Activated CD8-positive, alpha-beta T cell treated with anti-CD3 and anti-CD28 coated beads, Interleukin-2, amount 10 ng/mL, durations not matched to agents 7 days and 5 days (primary cell): ENCODE measurements at places on chromosomes 16 and 17.

GRCh38 chr17:62802561-62803205, 5.4 kb downstream of the MARCHF10 start:
- DNase-seq = no peak

GRCh38 chr16:35628976-35629375, 2169.6 kb downstream of the TP53TG3F start:
- DNase-seq = no peak

GRCh38 chr17:68906638-68907037, 48.6 kb downstream of the ABCA8 start:
- no peak for DNase-seq

- DNase-seq = no peak
Measured at GRCh38 chr17:12277827-12278226, 257.1 kb downstream of the MAP2K4 start.

GRCh38 chr16:55078699-55079410, 148.2 kb downstream of the IRX5 start:
- no peak for DNase-seq

DNA sequence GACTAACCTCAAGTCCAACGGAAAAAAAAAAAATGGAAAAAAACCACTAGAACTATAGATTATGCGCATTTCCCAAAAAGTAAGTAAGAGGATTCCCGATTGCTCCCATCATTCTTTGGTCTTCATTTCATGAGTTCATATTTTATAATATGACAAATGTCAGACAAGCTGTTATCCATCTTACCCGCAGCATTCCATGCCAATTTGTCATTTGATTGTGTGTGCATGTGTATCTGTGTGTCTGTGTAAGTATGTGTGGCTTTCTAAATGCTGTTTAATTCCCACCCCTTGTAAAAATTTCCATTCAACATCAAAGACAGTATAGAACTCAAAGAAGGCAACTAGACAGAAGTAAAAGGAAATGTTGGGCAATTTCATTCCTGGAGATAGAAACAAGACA, 434.1 kb downstream of the CDH11 start:
- no peak for DNase-seq

GRCh38 chr16:11006656-11007055, 62.3 kb downstream of the CLEC16A start:
- no peak for DNase-seq

DNA sequence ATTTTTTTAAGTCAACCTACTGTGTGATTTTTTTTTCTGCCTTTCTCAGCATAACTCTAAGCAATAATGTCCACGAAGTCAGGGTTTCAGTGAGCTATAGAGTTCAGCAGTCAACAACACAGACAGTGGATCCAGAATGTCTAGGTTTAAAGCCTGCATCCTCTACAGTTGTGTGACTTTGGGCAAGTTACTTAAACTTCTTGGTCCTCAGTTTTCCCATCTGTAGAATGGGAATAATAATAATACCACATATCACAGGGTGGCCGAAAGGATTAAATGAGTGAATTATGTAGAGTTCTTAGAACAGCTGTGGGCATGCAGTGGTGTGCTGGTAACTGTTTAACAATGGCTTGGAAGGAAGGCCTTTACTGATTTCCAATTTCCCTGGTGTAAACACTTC, 38.8 kb upstream of the MEAK7 start:
- DNase-seq = no peak

- DNase-seq = no peak
Measured at GRCh38 chr17:14950216-14950615, 314.9 kb downstream of the PMP22 start.

GRCh38 chr16:69880640-69881133, 70.4 kb upstream of the CLEC18A start:
- DNase-seq = no peak

GRCh38 chr17:791829-792228, 9.7 kb downstream of the MRM3 start:
- no peak for DNase-seq

DNA sequence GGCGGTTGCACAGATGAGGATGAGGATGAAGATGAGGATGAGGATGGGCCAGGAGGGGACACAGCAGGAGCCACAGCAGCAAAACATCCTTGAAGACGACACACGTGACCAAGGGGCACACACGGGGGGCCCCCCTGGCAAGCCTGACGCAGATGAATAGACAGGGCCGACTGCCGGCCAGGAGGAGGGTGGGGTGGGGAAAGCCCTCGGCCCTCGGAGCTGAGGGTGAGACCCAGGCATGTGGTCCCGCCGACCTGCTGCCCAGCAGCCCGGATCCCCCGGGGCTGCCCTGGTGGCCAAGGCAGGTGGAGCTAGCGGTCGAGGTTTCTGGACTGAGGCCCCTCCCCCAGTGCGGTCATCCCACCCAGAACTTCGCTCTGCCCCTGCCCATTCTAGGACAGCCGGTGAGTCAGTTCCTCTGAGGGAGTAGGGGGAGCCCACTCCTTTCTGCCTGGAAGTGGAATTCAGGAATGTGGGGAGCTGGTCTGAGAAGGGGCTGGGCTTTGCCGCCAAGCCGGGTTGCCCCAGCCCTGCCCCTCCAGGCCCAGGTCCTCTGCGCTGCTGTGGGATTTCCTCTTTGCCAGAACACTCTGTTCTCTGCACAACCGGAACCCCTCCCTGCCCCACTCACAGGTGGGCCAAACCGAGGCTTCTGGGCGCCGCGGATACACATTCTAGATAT, 9.9 kb downstream of the CYGB start:
- DNase-seq = peak; percentile 65

DNA sequence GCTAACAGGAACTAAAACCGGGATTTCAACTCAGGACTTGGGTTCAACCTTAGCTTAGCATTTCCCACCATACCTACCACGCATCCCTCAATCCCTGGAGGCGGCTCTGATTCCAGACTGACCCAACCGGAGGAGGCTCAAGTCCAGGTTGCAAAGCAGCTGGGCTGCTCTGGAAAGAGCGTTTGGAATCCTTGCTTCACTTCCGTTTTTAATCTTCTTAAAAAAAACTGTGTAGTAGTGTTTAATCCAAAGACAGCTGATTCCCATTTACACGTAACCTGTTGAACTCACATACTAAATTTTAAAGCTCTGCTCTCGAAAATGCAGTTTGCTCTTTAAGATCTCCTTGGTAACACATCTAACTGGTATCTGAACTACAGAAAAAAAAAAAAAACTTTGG, 50.0 kb downstream of the NXN start:
- no peak for DNase-seq

DNA sequence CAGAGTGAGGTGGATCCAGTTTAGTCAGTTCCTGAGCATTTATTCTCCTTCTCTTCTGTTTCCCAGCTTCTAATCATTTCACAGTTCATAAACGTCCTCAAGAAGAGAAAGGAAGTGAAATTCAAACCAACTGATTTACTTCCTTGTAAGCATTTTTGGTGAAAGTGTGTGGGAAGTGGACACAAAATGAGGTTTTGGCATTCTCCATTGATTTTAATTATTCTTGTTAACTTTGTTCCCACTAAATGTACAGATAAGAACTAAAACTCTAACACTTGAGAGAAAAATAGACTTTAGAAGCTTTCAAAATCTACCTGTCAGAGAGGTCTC, 42.7 kb upstream of the CORO6 start:
- no peak for DNase-seq

DNA sequence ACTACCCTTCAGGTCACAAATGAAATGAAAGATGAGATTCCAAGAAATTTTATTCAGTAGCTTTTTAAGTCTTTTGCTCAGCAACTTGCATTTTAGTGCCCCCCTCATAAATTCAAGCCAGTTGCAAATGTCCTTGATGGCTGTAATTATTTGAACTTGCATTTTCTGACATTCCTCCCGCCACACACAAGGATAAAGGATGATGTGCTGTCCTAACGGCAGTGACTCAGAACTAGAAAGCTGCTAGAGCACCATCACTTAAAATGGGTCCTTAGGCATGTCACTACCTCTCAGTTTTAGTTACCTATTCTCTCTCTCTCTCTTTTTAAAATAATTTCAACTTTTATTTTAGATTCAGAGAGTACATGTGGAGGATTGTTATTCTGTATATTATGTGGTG, 306.7 kb downstream of the CNTNAP4 start:
- no peak for DNase-seq

GRCh38 chr16:57299009-57299718, 14.7 kb upstream of the PLLP start:
- no peak for DNase-seq

DNA sequence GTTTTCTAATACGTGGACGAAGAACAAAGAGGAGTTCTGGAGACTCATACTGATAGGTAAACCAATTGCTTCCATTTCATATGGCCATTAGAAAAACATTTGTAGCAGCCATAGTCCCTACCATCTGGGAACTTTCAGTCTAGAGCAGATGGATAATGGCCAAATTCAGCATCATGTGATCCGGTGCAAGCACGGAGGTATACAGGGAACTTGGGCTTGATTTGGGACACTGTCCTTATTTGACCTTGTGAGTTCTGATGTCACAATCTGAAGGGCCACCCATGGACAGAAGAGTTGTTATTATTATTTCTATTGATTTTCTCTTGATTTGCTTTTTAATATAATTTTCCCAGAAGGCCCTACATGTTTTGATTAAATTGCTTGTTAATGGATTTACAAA, 154.6 kb upstream of the ZNF267 start:
- DNase-seq = no peak

- DNase-seq = no peak
Measured at GRCh38 chr17:30267625-30268024, 24.1 kb downstream of the BLMH start.

DNA sequence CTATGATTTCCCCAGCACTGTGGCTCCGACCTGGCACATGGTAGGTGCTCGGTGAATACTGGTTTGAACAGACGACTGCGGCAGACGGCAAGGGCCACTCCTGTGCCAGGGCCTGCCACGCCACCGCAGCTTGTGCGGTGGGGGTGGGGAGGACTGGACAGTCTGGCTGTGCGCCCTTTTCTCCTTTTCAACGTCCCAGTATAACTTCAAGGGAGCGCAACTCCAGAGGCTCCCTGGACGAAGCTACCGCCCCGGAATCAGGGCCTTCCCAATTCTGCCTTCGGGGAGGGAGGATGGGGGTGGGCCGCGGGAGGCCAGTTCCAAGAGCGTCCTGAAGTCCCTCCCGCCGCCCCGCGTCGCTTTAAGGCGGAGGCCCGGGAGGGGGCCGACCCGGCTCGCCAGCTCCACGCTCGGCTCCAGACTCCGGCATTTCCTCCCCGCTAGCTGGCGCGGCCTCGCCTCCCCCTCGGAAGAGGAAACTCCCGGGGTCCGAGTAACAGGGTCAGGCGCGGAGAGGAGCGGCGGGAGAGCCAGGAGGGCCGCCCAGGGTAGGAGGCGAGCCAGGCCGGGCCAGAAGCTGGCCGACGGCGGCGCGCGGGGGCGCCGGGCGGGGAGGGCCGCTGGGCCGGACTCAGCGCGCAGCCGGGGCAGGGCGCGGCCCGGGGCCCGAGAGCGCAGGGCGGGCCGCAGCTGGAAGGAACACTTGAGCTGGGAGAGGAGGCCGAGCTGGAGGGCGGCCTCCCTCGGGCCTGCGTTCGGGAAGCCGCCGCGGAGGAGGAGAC, at the start of gene ITPRIPL2:
Gene ITPRIPL2, plus strand, starts transcription at position 388 of the 782 bp plus-strand sequence. CDS start 498 bp downstream, outside the sequence.
- peak; percentile 24 for DNase-seq

DNA sequence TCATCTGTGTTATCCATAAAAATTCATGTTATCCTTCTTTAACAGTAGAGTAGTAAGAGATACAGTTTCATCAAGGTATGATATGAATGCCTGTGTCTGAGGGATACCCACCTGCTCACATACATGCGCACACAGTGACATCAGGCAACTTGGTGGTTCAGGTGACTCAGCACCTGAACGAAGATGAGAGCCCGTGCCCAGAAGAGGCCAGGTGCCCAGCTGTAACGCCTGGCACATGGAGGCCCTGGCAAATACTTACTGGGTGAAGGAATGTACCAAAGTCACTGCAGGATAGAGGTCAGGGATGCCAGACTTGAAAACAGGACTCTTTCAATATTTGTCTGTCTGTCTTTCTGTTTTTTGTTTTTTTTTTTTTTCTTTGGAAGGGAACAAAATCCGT, 72.6 kb upstream of the LGALS9 start:
- no peak for DNase-seq

DNA sequence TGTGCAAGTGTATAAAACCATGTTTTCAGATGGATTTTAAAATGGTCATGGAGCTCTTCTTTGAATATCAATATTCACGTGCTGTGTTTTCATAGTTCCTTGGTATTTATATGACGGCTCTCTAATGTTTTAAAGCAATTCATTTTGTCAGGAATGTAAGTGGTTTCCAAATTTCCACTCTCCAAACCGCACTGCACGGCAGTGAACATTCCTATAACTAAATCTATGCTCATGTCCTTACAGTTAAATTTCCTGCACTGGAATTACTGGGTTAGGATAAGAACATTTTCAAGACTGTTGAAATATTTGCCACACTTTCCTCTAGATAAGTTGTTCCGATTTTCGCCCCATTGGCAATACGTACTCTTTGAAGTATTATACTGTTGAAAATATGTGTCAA, 398.9 kb downstream of the PMP22 start:
- DNase-seq = no peak

DNA sequence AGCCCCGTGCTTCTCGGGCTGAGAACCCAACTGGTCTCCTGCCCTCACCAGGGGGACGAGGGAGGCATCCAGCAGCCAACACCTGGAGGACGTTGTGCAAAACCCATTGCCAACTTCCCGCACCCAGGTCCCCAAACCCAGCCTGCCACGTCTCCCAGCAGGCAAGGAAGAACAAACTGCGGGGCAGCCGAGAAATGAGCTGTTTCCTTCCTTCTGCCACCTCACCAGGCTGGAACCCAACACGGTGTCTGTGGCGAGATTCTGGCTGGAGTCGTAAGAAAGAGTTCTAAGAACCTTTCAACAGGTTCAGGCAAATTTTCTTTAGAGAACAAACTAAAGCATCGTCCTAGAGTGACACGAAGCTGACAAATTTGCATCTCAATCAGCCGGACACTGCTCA, 3.6 kb downstream of the SLC43A2 start:
- no peak for DNase-seq

GRCh38 chr16:2854700-2855309, 3.2 kb downstream of the PRSS22 start:
- no peak for DNase-seq

GRCh38 chr17:80446645-80447405, 29.6 kb downstream of the NPTX1 start:
- no peak for DNase-seq

- no peak for DNase-seq
Measured at GRCh38 chr16:46991729-46992704, 18.5 kb upstream of the DNAJA2 start.

DNA sequence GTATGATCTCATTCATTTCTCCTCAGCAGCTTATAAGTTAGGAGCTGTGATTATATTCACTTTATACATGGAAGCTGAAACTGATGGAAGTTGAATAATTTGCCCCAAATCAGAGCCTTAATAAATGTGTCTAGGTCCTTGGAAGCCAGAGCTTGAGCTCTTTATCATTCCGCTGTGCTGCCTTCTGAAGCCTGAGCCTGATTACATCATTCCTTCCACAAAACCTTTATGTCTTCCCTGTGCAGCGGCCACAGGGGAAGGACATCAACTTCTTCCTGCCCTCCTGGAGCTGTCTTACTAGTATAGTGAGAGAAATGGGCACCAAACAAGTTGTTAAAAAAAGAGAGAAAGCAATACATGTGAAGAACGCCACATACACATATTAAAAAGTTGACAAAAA, 6.8 kb downstream of the TNRC6C start:
- no peak for DNase-seq
